ENCODE measurements at places on chromosomes 3 and 15.

GRCh38 chr3:57079474-57079831, 19.0 kb downstream of the SPATA12 start:
- DNase-seq: no peak

- peak; percentile 54 for DNase-seq
These were observed 75.2 kb downstream of the NEO1 start for GRCh38 chr15:73127302-73127936.

DNA sequence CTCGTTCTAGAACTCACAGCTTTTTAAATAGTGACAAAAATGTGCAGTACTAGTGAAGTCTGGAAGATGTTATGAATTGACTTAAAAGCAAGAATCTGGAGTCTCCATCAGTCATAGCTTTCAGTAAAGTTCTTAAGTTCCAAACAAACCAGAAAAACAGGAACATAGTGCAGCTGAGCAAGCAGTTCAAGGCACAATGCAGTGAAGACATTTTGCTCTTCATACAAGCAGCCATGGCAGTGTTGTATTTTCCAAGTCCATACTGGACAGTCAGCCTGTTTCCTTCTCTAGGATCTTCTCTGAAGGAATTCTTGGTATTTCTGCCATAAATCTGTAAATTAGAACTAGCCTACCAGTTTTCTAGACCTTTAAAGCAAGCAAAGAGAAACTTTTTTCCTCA, 90.5 kb downstream of the LRRC28 start:
- DNase-seq: no peak

GRCh38 chr15:68897016-68897415, 33.3 kb upstream of the SPESP1 start:
- DNase-seq: no peak

GRCh38 chr15:49492151-49492550, 69.1 kb downstream of the FGF7 start:
- no peak for DNase-seq

DNA sequence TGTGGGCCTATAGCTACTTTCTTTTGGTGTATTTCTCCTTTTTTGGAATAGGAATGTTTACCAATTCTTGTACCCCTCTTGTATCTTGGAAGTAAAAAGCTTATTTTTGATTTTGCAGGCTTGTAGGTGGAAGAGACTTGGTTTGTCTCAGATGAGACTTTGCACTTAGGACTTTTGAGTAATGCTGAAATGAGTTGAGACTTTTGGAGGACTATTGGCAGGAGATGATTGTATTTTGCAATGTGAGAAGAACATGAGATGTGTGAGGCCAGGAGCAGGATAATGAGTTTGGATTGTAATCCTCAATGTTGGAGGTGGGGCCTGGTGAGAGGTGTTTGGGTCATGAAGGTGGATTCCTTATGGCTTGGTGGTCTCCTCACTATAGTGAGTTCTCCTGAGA, 106.3 kb downstream of the KBTBD8 start:
- no peak for DNase-seq

GRCh38 chr3:139653582-139653981, 24.2 kb downstream of the NMNAT3 start:
- no peak for DNase-seq

DNA sequence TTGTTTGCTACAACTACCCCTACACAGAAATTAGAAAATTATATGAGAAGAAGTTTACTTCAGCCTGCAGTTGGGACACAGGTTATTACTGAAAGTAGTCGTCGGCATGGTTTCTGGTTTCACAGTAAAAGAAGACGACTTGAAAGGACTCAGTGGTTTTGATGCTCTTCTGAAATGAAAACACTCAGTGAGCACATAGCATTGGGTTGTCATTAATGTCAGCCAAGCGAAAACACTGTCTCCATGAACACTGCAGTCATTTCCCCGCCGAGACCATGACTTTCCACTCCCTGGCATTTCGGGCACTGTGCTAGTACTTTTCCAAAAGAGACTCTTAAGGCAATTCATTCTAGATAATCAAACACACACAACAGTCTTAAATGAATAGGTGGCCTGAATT, 69.2 kb upstream of the ICE2 start:
- DNase-seq: no peak

- DNase-seq: no peak
These were observed 53.2 kb upstream of the GATM start for GRCh38 chr15:45431511-45431910.

GRCh38 chr15:63414474-63415120, 33.0 kb upstream of the CA12 start:
- no peak for DNase-seq

DNA sequence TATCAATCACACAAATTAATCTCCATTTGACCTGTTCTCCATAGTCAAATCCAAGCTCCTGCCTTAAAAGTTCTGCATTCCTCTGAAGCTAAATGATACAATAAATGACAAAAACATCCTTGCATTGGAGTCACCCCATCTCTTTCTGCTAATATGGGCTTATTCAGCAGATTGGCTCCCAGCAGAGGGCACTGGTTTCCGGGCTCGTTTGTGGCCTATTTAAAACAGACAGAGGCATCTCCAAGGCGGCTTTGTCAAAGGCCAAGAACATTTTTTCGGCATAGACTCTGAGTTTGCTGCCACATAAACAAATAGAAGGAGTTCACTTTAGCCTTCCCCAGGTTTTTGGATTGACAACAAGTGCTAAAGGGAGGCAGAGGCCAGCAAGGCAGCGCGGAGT, 204.4 kb upstream of the RASGRP1 start:
- DNase-seq: no peak

GRCh38 chr15:47384341-47384740, 333.0 kb upstream of the SEMA6D start:
- peak; percentile 5 for DNase-seq

- DNase-seq: no peak
These were observed 312.9 kb upstream of the RASGRP1 start for GRCh38 chr15:38877471-38877870.

DNA sequence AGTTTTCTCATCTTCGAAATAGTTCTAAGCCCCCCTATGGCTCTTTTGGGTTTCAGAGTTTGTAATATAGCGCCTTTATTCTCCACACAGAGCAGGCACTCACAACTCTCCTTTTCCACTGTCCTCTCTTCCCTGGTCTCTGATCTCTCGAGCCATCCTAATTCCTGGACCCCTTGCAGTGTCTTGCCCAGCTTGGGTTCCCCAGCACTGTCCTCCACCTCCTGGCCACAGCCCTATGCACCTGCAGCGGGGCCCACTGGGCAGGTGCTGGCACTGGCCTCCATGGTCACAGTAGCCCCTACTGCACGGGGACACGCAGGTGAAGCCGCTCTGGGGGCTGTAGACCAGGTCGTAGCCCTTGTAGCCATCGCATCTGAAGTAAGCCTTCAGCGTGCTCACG, 27.9 kb downstream of the MUC20 start:
- DNase-seq: no peak

GRCh38 chr3:195154793-195155535, 116.0 kb downstream of the XXYLT1 start:
- no peak for DNase-seq

GRCh38 chr3:58824285-58824684, 157.7 kb upstream of the FAM3D start:
- DNase-seq: peak; percentile 33

GRCh38 chr3:123773681-123774431, 110.3 kb downstream of the MYLK start:
- no peak for DNase-seq

GRCh38 chr15:74449643-74450205, 11.2 kb downstream of the UBL7 start:
- DNase-seq: no peak

DNA sequence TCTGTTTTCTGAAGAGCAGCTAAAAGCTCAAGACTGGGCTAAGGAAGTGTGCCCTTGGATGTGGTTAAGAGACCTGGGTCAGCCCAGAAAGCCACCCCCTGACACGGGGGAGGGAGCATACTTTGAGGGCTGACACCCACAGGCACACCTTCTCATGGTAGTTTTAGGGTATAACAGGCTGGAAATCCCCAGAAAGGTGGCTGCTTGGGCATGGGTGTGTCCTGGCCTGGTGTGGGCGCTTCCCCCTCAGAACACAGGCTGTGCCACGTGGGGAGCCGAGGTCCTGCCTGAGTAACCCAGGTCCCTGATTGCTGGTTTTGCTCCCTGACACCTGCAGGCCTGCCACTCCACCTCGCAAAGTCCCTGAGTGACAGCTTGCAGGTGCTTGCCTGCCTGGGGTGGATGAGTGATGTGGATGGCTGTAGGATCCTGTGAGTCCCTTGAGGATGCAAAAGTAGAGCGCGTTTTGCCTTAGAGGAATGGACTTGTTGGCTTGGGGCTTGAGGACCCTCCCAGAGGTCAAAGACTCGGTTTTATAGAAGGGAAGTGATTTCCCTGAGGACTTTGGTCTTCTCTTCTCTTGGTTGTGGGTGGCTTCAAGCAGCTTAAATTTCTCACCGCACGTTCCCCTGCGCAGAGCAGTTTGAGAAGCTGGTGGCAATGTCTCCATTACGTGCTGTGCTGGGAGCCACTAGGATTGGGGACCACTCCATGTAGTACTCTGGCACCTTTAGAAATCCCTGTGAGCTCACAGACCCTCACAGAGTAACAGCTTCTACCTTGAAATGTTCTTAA, 94.4 kb downstream of the DNASE1L3 start:
- no peak for DNase-seq

GRCh38 chr3:58963928-58964503, 85.8 kb downstream of the CFAP20DC start:
- no peak for DNase-seq

- DNase-seq: no peak
These were observed 60.9 kb upstream of the SPATA12 start for GRCh38 chr3:56999547-56999946.

GRCh38 chr15:58587486-58587885, 155.7 kb downstream of the LIPC start:
- DNase-seq: no peak

- no peak for DNase-seq
These were observed 326.0 kb upstream of the ONECUT1 start for GRCh38 chr15:53116169-53116568.

DNA sequence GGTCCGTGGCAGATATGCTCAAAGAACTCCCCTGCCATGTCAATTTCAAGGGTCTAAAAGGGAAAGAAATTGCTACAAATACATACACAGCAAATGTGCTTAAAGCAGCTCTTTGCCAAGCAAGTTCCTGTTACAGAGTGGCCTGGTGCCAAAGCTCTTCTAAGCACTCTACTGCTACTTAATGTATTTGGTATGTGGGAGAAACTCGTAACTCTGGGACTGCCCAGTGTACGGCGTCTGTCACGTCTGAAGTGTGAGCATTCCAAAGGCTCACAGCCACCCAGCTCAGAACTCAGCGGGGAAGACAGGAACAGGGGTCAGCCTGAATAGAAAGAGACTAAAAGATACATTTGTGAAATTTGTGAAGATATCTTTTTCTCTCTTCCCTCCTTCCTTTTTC, 54.6 kb downstream of the RBMS3 start:
- DNase-seq: peak; percentile 3

GRCh38 chr3:53585627-53586026, 91.2 kb downstream of the CACNA1D start:
- no peak for DNase-seq

GRCh38 chr15:68885070-68885469, 45.3 kb upstream of the SPESP1 start:
- DNase-seq: no peak

- DNase-seq: no peak
These were observed 250.6 kb downstream of the SLCO3A1 start for GRCh38 chr15:92104072-92104471.

DNA sequence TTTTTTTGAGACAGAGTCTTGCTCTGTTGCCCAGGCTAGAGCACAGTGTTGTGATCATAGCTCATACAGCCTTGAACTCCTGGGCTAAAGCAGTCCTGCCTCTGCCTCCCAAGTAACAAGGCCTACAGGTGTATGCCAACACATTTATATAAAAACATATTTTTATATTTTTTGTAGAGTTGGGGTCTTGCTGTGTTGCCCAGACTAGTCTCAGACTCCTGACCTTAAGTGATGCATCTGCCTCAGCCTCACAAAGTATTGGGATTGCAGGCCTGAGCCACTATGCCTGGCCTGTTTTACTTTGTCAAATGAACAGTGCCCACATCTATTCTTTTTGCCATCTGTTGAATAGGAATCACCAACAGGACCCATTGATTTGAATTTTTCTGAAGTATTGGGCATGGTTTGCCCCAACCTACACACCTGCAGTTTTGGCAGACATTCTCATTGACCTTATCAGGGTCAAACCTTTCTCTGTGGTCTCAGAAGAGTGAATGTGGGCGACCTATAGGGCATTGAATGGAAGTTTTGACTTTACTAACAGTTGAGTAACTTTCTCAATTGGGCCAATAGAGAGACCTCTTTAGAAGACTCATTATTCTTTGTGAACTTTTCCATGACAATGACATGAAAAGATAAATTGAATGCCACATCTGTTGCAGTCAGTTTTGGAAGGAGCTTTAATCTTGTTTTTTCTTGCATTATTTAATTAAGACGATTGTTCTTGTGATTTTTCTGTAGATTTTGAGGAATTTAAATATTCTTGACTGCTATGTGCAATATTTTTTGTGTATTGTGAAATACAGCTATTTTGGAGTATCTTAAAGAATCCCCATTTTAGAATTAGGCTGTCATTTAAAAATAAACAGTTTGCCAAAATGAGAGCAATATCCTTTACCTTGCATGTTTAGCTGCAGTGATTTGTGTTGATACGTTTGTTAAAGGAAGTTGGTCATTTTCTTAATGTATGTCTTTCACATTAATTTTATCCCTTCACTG, 2.7 kb downstream of the IREB2 start:
- DNase-seq: no peak

DNA sequence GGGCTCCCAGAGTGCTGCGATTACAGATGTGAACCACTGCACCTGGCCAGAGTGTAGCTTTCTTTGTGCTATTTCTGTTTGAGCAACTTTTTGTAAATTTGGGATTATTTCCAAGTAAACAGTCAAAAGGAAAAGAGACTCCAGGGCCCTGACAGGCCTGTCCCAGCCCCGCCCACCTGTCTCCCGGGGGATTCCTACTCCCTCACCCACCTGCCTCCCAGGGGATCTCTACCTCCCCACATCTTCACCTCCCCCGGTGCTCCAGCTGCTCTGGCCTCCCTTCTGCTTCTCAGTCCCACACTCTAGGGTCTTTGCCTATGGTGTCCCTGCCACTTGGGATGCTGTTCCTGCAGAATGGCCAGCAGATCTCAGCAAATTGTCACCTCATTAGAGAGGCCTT, 7.0 kb downstream of the RHCG start:
- no peak for DNase-seq

- no peak for DNase-seq
These were observed at the start of gene ANKRD63 for GRCh38 chr15:40282869-40283614. ANKRD63 (minus strand) TSS chr15:40283064; CDS start chr15:40282586, 478 bp downstream.

- DNase-seq: no peak
These were observed 156.3 kb downstream of the WNT5A start for GRCh38 chr3:55330756-55331155.

DNA sequence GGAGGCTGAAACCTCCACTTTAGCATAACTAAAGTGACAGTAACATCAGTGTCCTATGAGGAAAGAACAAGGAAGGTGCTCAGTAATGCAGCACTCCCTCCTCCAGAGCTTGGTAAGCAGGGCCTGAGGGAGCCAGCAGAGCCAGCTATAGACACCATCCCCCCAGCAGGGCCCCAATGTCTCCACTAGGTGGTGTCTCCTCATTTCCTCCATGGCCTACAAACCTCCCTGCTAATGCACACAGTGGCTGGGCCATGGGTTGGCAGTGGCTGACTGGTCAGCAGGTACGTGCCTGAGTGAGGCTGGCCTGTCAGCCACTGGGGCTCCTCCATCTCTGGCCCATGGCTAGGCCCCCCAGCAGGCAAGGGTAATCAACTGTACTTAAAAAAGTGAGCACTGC, 13.6 kb downstream of the MRPS25 start:
- peak; percentile 49 for DNase-seq

Data from inflammatory macrophage treated with lipopolysaccharide for 1 hour (primary cell).